ENCODE measurements at places on chromosomes 3 and 15. TPM values are rescaled to one million over a fixed set of nuclear protein-coding genes. Genes with fewer than 3 reads are reported as not detected.

The SERPINI1 gene
- total RNA-seq, result 1.7 TPM

DNA sequence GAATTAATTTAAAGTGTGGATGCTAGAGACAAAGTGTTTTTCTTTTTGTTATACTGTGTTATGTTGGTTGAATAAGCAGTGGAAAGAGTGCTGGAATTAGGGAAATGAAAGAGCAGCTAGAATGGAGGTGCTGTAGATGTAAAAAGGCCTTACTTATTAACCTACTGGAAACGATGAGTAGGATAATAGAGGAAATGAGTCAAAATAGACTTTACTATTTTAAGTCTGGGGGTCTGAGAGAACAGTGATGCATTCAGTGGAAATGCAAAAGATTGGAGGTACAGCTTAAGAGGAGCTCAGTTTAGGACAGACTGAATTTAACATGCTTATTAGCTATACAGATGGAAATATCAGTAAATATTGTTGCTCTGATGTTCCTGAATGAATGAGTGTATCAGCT lies 674.0 kb downstream of the OTOL1 start:
- no peak overlapping the region for H3K4me3 ChIP-seq
- no peaks in the 10 kb centered on the region for H3K27me3 ChIP-seq
- no peak for DNase-seq
- no peaks in the 10 kb centered on the region for H3K36me3 ChIP-seq

The TGM5 gene
- 0.18 TPM for total RNA-seq

The CYP8B1 gene
- not detected for total RNA-seq

- H3K27ac ChIP-seq, result no peak overlapping the region
- H3K4me3 ChIP-seq, result no peak overlapping the region
- no peaks in the 10 kb centered on the region for H3K4me1 ChIP-seq
- no peaks in the 10 kb centered on the region for H3K27me3 ChIP-seq
These were observed 226.4 kb downstream of the OPA1 start for GRCh38 chr3:193819117-193820010.

- DNase-seq, result no peak
- H3K27me3 ChIP-seq, result no peaks in the 10 kb centered on the region
- H3K4me3 ChIP-seq, result no peak overlapping the region
- H3K36me3 ChIP-seq, result no peaks in the 10 kb centered on the region
- H3K4me1 ChIP-seq, result no peaks in the 10 kb centered on the region
These were observed 15.2 kb downstream of the ADIPOQ start for GRCh38 chr3:186857743-186858142.

DNA sequence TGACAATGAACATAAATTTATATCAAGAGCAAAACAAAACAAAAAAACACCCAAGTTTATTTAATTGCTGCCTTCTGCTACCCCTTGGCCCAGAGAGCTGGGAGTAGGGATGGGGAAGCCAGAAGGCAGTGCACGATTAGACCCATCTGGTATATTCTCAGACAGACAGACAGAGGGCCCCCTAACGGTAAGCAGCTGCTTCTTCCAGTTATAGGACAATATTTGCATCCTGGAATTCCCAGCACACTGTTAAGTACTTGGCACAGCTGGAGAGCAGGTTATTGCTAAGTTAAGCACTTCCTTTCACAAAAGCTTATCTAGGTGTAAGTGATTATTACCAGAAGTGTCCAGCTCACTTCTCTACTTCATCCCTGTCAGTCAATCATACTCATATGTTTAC lies 39.3 kb downstream of the C2CD4B start:
- peaks cover 23% of the 10 kb centered on the region for H3K4me1 ChIP-seq
- H3K27ac ChIP-seq, result no peak overlapping the region
- no peaks in the 10 kb centered on the region for H3K36me3 ChIP-seq

- H3K27me3 ChIP-seq, result no peaks in the 10 kb centered on the region
- DNase-seq, result no peak
- no peaks in the 10 kb centered on the region for H3K4me1 ChIP-seq
These were observed 482.4 kb upstream of the DPPA4 start for GRCh38 chr3:109819734-109820133.

DNA sequence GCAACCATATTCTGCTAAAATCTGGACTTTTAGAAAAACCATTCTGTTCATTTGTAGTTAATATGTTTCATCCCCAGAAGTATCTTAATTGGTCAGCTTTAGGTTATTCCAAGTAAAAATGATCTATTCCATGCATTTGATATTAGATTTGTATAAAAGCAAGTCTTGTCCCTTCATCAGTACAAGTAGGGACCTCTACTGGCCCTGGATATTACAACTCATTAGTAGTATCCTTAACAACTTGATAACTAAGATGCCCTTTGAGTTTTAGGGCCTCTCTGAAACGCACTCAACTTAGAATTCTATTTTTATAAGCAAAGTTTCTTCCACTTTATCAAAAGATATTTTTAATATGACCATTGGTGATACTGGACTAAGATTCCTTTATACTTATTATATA lies 25.3 kb upstream of the SELENOT start:
- no peaks in the 10 kb centered on the region for H3K27me3 ChIP-seq
- no peaks in the 10 kb centered on the region for H3K4me1 ChIP-seq
- DNase-seq, result no peak
- no peak overlapping the region for H3K4me3 ChIP-seq
